ENCODE measurements at places on chromosomes 12 and 14.

DNA sequence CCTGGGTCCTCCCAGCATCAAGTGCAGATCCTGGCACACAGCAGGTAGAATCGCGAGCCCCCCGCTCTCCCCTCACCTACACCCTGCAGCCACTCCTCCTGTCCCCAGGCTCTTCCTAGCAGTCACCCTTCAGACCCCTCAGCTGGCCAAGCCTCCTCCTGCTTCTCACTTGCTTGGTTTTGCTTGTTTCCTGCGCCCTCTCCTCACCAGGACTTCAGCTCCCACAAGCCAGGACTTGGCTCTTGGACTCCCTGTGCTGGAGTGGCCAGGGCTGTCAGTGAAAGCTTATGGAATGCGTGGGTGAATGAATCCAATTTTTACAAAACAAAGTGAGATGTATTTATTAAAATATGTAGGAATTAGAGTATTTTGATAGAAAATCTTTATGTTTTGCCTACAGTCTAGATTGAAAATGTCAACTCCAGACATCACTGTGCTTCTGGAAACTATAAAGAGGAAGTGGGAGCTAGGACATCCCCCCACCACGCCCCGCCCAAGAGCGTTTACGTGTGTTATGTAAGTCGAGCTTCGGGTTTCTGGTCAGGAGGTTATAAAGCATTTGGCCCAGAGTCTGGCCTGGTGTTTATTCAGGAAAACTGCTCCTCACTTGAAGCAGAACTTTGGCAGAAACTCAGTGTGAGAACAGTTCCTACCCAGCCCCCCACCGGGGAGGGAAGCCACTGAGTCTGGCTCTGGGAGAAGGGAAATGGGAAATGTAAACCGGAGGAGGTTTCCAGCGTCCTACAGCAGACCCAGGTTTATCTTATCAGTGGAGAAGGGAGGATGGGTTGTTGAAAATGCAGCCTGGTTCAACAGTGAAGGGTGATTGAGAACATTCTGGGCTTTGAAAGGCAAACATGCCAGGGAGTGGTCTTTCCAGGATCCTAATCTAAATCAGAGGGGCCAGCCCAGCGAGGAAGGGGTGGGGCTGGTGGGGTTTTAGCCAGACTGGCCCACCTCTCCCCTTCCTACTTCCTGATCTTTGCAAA lies 8.8 kb downstream of the ALDH2 start:
- DNase-seq: peak; percentile 85

- DNase-seq: peak; percentile 18
Observed at GRCh38 chr12:9133216-9133916, 17.6 kb upstream of the A2M start.

GRCh38 chr14:75476274-75476995 lies 45.8 kb upstream of the BATF start:
- no peak for DNase-seq

GRCh38 chr14:73761618-73762355 lies 47.6 kb upstream of the PNMA1 start:
- no peak for DNase-seq

- DNase-seq: peak; percentile 2
Observed at GRCh38 chr12:74980510-74980909, 229.1 kb downstream of the KCNC2 start.

DNA sequence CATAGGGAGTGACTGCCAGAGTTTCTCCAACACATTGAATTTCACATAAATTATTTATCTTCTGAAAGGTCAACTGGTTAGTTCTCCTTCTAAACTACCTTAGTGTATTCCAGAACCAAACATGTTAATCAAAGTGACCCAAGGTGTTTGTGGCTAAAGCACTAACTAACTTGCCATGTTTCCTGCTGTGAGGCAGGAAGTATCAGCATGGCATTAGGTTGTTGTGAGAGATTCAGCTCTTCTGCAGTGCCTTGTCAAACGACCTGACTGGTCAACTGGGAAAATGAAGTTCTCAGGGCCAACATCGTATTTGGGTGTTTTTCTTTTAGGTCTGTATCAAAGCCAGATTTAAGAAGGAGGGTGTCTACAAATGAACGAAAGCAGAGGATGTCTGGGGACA lies 448.1 kb downstream of the APAF1 start:
- DNase-seq: no peak

GRCh38 chr12:65450625-65451024 lies 172.1 kb downstream of the MSRB3 start:
- no peak for DNase-seq

Data from iris pigment epithelial cell (primary cell).